ENCODE measurements at places on chromosomes 12 and 14.

- DNase-seq: no peak
Observed at GRCh38 chr12:127516467-127516866, 750.5 kb upstream of the TMEM132C start.

DNA sequence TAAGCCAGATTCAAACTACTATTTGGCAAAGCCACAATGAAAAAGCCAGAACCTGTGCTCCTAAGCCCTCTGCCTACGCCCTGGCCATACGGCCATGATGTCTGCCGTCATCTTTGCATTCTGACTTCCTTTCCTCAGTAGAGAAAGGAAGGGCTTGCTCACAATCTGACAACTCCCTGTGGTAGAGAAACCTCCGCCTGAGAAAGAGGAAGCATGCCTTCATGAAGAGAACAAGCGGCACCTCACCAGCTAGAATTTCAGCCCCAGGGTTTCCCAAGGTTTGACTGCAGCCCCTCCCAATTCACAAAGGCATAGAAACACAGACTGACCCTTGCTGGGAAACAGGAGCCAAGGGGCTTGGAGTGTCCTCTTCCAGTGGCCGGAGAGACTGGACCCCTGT is 25.7 kb downstream of the TEP1 start:
- no peak for DNase-seq

DNA sequence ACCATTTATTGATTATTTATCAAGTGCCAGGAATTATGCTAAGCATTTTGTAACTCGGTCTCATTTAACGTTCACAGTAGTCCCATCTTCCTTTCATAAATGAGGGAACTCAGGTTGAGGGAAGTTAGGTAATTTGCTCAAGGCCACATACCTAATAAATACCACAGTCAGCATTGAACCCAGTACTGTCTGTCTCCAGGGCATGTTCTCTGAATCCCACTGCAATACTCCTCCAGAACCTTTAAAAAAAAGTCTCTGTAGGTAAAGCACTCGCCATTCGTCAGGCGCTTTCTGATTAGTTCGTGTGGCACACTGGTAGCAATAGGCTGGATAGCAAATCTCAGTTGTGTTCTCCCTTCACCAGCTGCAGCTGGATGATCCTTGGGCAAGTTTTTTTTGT is 14.3 kb downstream of the SLC17A8 start:
- no peak for DNase-seq

- DNase-seq: no peak
Observed at GRCh38 chr12:124403273-124403672, 108.4 kb downstream of the RFLNA start.

- no peak for DNase-seq
Observed at GRCh38 chr12:75623631-75624154, 112.3 kb upstream of the KRR1 start.
